HTR-8/SVneo (cell line): ENCODE measurements at places on chromosomes 11 and 22.
A peak's percentile ranks its signal among the peaks of the same experiment; 100 is the strongest.

- DNase-seq: no peak
Measured at GRCh38 chr11:34280945-34281872, 76.6 kb downstream of the ABTB2 start.

DNA sequence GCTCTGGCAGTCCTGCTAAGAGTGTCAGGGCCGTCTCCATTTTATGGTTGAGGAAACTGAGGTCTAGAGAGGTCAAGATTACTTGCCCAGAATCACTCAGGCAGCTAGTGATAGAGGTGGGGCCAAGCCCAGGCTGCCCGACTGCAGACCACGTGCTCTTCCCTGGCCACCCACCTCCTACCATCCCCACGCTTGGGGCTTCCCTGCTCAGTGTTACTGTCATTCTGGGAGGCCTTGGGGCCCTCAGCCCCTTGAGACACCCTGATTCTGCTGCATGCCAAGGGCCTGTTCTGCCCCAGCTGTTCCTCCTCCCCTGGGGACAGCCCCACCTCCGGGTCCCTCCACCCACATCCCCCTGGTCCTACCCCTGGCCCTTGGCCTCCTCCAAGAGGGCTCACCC is 17.2 kb upstream of the TAB1 start:
- no peak for DNase-seq

DNA sequence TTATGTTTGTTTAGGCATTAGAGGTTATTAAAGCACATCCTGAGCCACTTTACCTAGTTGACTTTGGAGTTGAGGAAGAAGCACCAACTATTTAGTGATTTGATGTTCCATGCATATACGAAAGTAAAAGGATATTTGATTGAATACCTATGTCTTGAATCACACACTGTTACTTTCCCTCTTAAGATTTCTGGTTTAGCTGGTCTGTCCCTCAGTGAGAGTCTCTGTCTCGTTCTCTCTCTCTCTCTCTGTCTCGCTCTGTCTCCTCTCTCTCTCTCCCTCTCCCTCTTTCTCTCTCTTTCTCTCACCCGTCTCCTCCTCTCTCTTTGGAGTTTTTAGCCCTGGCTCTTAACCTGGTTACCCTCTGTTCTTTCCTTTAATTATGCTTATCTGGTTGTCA is 11.0 kb downstream of the CTNND1 start:
- DNase-seq: no peak

GRCh38 chr11:134397304-134398078 is 14.6 kb downstream of the B3GAT1 start:
- no peak for DNase-seq

GRCh38 chr11:111729831-111730311 is 36.3 kb downstream of the PPP2R1B start:
- DNase-seq: no peak

GRCh38 chr11:113045146-113045545 is 83.9 kb downstream of the NCAM1 start:
- DNase-seq: no peak

- no peak for DNase-seq
Measured at GRCh38 chr22:19138217-19139000, 6.0 kb downstream of the ESS2 start.

GRCh38 chr22:27146866-27147633 is 489.7 kb downstream of the MIAT start:
- DNase-seq: peak; percentile 19

DNA sequence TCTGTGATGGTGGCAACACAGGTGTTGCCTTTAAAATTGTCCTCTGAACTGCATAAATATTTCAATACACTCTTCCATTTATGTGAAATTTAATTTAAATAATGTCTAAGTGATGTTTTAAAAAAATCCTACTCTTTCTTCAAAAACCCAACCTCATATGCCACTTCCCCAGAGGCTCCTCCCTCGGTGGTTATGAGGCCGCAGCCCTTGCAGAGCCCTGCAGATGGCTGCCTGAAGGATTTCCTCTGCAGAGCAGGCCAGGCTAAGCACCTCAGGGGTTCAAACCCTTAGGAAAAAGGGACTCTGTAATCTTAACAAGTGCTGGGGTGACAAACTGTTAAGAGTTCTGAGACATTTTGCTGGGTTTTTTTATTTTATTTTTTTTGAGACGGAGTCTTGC is 25.2 kb downstream of the MORC2 start:
- DNase-seq: no peak

DNA sequence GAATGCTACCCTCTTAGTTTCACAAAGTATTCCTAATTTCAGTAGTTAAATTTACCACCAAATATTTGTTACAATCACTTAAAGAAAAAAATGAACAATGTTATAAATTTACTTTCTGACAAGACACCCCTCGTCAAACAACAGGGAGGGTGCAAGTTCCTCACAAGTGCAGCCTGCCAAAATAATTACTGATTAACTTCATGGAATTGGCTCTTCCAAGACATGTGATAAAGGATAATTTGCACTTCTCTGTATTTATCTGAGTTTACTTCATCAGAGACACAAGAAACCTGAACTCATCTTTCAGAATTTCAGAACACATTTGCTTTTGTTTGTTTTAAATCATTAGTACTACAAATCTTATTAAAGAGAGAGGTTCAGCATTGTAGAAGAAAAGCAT is 66.5 kb downstream of the LARGE2 start:
- DNase-seq: no peak

DNA sequence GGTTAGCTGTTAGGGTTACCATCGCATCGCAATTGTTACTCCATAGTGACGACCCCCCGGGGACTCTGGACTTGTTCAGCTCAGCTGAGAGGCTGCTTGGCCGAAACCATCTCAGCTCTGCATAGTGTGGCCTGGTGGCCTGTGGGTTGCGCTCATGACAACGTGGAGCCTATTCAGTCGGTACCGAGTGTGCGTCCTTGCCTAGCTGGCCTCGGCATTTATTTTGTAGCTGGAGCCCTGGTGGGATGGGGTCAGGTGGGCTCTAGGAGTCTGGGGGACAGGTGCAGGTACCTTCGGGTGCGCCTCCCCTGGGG is 13.5 kb downstream of the LRP5 start:
- DNase-seq: no peak

DNA sequence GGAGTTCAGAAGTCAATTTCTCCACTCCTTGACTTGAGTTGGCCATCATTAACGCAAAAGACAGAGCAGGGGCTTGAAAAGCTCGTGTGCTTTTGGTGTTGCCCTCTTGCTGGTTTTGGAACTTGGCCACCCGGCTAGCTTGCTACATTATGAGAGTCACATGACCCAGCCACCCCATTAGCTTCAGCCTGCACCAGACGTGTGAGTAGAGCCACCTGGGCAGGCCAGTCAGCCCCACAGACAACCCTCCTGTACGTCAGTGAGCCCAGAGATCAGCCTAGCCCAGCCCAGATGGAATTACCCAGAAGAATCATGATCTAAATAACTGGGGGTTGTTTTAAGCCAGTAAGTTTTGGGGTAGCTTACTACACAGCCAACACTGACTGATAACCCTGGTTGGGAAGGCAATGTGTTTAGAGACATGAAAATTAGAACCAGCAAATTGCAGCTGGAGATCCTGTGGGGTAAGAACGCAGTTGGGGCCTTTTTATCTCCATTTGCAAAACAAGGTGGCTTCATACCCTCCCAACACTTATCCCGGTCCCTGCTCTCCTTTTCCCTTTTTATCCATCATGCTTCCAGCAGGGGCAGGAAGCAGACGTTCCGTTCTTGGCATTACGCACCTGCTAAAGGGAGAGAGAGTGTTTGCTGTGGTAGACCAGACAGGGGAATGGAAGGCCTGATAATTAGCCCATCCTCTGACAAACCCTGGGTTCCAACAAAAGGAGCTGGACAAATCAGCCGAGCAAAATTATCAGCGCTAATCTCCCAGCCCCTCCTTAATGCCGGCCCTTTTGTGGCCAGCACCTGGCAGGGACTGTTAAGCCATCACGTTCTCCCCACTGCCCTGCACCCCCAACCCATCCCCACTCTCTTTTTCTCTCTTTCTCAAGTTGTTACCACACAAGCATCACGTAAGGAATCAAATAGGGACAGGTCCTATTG is 548.7 kb upstream of the CADM1 start:
- no peak for DNase-seq

DNA sequence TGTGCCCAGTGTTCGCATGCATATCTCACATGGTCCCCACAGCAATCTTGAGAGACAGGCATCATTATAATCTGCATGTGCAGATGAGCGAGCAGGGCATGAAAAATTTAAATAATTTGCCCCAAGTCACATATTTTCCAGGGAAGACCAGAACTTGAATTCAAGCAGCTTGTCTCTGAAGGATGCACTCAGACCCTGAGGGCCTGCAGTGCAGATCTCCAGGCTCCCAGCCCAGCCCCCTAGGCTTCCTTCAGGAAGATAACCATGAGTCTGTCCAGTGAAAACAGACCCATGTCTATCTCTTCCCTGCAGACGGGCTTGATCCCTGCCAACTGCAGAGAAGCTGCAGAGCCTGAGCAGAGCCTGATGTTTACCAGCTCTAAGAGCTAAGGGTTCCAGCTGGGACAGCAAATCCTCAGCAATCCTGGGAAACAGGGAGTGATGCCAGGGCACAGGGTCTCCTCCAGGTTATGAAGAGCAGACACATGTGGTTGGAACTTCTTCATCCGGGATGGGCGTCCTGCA is 55.1 kb downstream of the NAV2 start:
- DNase-seq: no peak

DNA sequence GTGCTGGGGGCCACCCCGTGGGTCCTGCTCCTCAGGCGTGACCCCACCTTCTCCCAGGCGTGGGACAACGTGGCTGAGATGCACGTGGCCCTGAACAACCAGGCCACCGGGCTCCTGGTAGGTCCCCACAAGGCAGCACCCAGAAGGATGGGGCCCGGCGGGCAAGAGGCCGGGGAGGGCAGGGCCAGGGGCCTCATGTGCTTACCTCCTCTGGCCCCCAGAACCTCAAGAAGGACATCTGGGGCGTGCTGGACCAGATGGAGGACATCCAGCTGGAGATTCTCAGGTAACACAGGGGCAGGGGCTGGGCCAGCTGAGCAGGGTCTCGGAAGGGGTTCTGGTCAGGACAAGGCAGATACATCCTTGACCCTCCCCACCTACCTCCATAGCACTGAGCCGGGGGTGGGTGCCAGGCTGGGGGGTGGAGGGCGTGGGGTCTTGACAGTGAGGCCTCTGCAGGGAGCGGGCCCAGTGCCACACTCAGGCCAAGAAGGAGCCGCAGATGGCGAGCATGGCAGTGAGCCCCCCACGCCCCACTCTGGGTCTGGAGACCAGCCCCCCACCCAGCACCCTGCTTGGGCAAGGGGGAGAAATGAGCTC is 186.3 kb downstream of the IGLL1 start:
- no peak for DNase-seq

DNA sequence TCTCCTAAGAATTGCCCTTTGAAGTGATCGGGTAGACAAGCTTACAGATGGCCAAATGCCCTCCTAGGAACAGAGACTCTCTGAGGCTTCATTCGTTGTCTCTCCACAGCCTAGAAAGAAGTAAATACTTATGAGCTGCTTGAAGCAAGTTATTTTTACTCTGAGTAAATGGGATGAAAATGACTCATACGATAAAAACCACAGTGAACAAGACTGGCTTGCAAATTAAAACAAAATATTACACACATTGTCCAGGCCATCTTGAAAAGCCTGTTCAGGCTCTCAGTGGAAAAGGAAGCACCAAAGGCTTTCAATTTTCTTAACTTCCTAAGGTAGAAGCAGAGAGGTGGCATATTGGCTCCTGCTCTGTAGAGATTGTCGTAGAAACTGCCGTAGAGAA is 294.2 kb downstream of the NELL1 start:
- no peak for DNase-seq

DNA sequence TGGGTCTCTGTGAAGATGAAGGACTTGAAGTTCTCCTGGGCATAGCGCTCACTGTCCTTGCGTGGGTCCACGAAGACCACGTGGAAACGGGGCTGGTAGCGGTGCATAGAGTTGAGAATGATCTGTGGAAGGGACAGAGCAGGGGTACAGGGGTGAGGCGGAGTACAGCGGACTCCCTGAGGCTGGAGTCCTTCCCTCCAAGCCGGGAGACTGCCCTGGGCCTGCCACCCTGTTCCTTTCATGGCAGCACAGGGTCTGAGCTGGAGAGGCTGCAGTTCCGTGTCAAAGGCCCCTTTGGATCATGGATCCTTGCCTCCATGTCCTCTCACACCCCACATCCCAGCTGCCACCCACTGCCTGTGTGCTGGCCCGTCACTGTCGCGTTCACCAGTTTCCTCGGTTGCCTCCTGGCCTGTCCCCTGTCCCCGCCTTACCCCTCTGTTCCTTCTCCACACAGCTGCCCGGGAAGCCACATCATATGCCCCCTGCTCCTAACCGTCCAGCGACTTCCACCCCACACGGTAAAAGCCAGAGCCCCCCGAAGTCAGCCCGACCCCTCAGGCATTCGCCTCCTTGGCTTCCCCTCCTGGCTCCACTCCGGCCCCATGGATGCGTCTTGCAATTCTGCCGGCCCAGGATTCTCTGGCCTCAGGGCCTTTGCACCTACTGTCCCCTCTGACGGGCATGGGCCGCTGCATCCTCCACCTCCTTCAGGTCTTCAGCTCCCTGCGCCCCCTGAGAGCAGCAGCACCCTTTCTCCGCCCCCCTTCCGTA is 3.4 kb upstream of the NUDT8 start:
- DNase-seq: no peak

DNA sequence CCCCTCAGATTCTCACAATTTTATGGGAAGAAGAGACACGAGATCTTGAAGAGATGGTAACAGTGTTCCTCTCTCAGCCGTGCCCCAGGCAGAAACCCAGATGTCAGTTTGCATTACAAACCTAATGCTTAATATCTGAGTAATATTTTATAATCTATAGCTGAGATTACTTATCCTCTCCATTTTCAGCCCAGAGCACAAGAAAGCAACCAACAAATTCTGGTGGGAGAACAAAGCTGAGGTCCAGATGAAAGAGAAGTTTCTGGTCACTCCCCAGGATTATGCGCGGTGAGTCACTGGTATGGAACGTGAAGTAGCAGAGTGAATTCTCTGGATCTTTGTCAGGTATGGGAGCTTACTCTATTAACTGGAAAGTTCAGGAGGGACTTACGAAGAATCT is 884 bp downstream of the CENATAC start:
- peak; percentile 73 for DNase-seq

DNA sequence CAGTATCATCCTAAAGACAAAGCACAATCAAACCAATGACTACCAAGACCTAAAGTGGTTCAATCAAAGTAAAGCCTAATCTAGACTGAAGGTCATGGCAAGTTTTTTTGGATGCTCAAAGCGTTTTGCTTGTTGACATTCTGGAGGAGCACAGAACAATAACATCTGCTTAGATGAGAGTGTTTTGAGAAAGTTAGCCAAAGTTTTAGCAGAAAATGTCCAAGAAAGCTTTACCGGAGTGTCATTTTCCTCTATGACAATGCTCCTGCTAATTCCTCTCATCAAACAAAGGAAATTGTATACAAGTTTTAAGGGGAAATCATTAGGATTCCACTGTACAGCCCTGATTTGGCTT is 256.9 kb upstream of the FAT3 start:
- no peak for DNase-seq

- DNase-seq: no peak
Measured at GRCh38 chr11:132445859-132446291, 1075.5 kb downstream of the NTM start.

GRCh38 chr11:12560861-12561260 is 113.4 kb upstream of the TEAD1 start:
- no peak for DNase-seq

GRCh38 chr22:26354707-26355106 is 74.4 kb upstream of the ASPHD2 start:
- no peak for DNase-seq

GRCh38 chr22:39722032-39722325 is 151.4 kb downstream of the CACNA1I start:
- DNase-seq: no peak
